ENCODE measurements at places on chromosomes 16 and 17. TPM values are rescaled to one million over a fixed set of nuclear protein-coding genes. Genes with fewer than 3 reads are reported as not detected.

Gene WSCD1
- 3.1 TPM for polyA plus RNA-seq

Gene OTOA
- not detected for polyA plus RNA-seq

Gene GRAP
- not detected for polyA plus RNA-seq

Gene SCNN1B
- polyA plus RNA-seq = not detected

Gene CRISPLD2
- polyA plus RNA-seq = 0.91 TPM

Gene CCDC92B
- polyA plus RNA-seq = 0.07 TPM

Gene PRAC2
- not detected for polyA plus RNA-seq

Gene GUCY2D
- polyA plus RNA-seq = 3.7 TPM

Gene NACA2
- polyA plus RNA-seq = not detected

Gene CACNB1
- 41.6 TPM for polyA plus RNA-seq
